ENCODE measurements at places on chromosomes 6 and 20. TPM values are rescaled to one million over a fixed set of nuclear protein-coding genes. Genes with fewer than 3 reads are reported as not detected.

DNA sequence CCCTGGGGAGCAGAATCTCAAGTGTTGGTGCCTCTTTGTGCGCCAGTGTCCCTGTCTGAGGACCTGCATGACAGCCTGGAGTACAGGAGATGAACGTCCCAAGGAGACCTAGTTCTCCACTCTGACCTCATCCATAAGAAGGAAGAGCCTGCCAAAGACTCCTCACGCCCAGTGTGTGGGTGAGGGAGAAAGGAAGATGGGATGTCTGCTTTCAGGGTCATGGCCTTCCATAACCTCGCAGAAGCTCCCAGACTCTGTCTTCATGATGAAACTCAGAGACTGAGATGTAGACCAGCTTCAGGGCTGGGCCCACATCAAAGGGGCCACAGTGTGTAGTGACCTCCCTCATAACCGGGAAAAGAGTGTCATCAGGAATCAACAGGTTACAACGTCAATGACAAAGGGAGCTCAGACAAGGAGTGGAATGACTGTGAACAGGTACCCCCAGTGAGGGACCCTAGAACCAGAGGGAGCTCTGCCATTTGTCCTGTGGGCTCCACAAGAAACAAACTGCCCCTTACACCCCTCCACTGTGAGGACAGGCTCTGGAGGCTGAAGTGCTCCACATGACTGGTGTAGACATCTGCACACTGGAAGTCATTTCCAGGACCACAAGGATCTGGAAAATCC is 8.1 kb downstream of the HLA-DQB1 start:
- DNase-seq, result no peak
- H3K4me1 ChIP-seq, result peaks cover 85% of the 10 kb centered on the region
- peaks cover 46% of the 10 kb centered on the region for H3K36me3 ChIP-seq

GRCh38 chr6:9248133-9248532 is 812.8 kb upstream of the SLC35B3 start:
- DNase-seq, result no peak
- H3K4me1 ChIP-seq, result no peaks in the 10 kb centered on the region
- H3K4me3 ChIP-seq, result no peak overlapping the region
- H3K27ac ChIP-seq, result no peak overlapping the region
- no peaks in the 10 kb centered on the region for H3K27me3 ChIP-seq
- H3K36me3 ChIP-seq, result no peaks in the 10 kb centered on the region

DNA sequence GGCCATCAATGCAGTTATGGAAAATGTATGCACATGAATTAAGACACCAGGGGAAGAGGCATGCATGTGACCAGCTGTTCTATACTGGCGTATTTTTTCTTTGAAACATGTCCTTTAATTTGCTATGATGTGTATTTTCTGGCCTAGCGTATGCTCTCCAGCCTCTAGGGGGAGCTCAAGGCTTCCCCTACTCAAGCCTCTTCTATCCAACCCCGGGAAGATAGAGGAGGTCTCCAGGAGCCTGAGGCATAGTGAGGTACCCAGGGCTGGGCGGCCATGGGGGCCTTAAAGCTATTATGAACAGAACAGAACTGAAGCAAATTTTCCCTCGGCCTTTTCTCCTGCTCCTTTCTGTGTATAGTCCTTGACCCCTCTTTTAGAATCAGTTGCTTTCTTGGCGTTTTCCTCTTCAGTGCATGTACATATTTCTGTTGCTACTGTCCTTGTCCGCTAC is 528.9 kb downstream of the MAFB start:
- no peak overlapping the region for H3K27ac ChIP-seq
- H3K36me3 ChIP-seq, result no peaks in the 10 kb centered on the region
- no peaks in the 10 kb centered on the region for H3K4me1 ChIP-seq
- H3K4me3 ChIP-seq, result no peak overlapping the region
- no peaks in the 10 kb centered on the region for H3K27me3 ChIP-seq

- H3K4me1 ChIP-seq, result no peaks in the 10 kb centered on the region
- DNase-seq, result no peak
- no peak overlapping the region for H3K27ac ChIP-seq
- no peak overlapping the region for H3K4me3 ChIP-seq
- no peaks in the 10 kb centered on the region for H3K27me3 ChIP-seq
These were observed 74.0 kb downstream of the HAO1 start for GRCh38 chr20:7866285-7866684.

DNA sequence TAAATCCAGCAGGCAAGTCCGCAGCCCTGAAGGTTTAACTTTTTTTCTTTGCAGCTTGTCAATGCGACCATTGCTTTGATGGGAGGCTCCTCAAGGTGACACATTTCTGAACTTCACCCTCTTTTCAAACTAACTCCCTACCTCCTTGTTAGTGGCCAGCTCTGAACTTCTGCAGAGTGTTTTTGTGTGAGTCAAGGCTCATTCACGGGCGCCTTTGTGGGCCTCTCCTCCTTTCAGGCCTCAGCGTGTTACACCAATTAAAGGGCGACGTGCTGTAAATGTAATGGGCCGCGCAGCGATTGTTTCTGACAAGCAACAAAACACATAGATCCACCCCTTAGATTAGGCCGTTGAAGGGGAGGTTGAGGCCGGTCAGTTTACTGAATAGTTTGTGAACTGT is 45.5 kb upstream of the NR2E1 start:
- H3K4me3 ChIP-seq, result peak overlapping the region; percentile 98
- H3K27ac ChIP-seq, result no peak overlapping the region
- H3K4me1 ChIP-seq, result peaks cover 35% of the 10 kb centered on the region
- peaks cover 4% of the 10 kb centered on the region for H3K36me3 ChIP-seq

- H3K4me1 ChIP-seq, result peaks cover 10% of the 10 kb centered on the region
- peaks cover 32% of the 10 kb centered on the region for H3K36me3 ChIP-seq
- DNase-seq, result no peak
These were observed 71.2 kb downstream of the ASXL1 start for GRCh38 chr20:32429343-32429742.

DNA sequence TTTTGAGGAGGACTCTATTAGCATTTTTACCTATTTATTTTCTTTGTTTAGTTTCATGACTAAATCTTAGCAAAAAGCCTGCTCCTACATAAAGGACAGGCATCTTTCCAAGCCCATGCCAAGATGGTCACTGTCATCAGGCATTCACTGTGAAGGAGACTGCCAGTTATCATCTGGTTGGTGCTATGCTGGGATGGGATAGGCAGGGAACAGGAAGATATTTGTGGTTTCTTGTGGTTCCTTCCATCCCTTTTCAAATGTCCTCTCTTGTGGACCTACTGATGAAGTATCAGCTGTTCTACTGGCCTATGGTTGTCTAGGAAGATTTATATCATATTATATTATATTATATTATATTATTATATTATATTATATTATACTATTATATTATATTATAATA is 107.0 kb downstream of the MCHR2 start:
- no peak for DNase-seq
- H3K4me3 ChIP-seq, result no peak overlapping the region
- H3K36me3 ChIP-seq, result no peaks in the 10 kb centered on the region
- no peak overlapping the region for H3K27ac ChIP-seq
- peaks cover 4% of the 10 kb centered on the region for H3K27me3 ChIP-seq

DNA sequence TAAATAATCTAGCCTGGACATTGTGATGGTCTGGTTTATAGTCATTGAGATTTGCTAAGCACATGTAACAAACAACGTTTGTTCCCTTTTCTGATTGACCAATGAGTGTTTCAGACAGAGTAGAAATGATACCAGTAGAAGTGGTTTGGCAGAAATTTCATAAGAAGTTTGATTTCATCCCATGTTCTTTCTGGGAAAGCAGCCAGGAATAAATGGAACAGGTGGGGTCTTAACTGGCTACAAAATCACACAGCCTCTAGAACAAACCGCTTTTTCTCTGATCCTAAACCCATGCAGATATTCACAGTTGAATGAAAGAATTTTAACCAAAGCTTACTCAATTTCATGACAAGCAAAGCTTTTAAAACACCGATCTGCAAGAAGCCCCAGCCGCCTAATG is 227.5 kb downstream of the UST start:
- peaks cover 11% of the 10 kb centered on the region for H3K36me3 ChIP-seq
- H3K27ac ChIP-seq, result no peak overlapping the region
- peaks cover 20% of the 10 kb centered on the region for H3K4me1 ChIP-seq
- no peak overlapping the region for H3K4me3 ChIP-seq
- DNase-seq, result no peak
- no peaks in the 10 kb centered on the region for H3K27me3 ChIP-seq

- peaks cover 16% of the 10 kb centered on the region for H3K27me3 ChIP-seq
- H3K4me3 ChIP-seq, result no peak overlapping the region
- DNase-seq, result no peak
- H3K4me1 ChIP-seq, result no peaks in the 10 kb centered on the region
These were observed 2.0 kb downstream of the ECT2L start for GRCh38 chr6:138797806-138798446.

DNA sequence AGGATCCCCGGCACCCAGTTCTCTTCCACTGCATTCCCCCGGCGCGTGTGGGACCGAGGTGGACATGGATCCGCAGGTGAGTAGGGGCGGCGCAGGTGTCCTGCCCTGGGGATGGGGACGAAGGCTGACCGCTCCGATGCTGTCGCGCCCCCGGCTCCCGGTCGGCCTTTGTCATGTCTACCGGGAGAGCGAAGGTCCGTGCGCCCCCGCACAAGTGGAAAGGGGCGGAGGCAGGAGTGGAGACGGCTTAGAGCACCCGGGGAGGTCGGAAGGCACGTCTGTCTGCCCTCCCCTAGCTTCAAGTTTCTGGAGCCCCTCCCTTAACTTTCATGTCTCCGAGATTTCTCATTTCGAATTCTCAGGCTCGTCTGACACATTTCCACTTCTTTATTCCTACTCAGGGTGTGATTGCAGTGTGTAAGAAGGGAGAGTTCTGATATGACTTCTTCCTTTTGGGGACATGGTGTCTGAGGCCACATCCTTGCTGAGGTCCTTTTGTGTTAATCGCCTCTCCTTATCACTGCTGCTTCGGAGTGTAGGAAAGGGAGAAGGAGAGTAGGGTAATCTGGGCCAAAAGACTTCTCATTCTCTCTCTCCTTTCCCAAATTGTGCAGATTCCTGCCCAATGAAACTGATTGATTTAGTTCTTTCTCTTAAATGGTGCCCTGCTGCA is 435 bp downstream of the KIFC1 start:
- H3K4me1 ChIP-seq, result peaks cover 22% of the 10 kb centered on the region
- no peaks in the 10 kb centered on the region for H3K36me3 ChIP-seq
- no peak for DNase-seq
- H3K4me3 ChIP-seq, result peak overlapping the region; percentile 93
- H3K27me3 ChIP-seq, result no peaks in the 10 kb centered on the region
- H3K27ac ChIP-seq, result peak overlapping the region; percentile 98

DNA sequence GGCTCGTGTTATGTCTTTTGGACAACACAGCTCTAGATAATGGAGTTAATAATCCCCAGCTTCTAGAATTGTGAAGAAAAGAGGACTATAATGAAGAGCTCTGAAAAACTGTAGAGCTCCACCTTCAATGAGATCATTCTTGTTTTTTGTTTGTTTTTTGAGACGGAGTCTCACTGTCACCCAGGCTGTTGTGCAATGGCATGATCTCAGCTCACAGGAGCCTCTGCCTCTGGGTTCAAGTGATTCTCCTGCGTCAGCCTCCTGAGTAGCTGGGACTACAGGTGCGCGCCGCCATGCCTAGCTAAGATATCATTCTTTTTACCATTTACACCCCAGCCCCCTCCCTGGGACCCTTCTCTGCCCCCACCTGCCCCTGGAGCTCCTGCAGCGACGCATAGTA is 36.6 kb downstream of the ERGIC3 start:
- H3K36me3 ChIP-seq, result peaks cover 4% of the 10 kb centered on the region
- H3K27me3 ChIP-seq, result peaks cover 9% of the 10 kb centered on the region
- H3K27ac ChIP-seq, result peak overlapping the region; percentile 77
- no peak overlapping the region for H3K4me3 ChIP-seq
- no peak for DNase-seq

GRCh38 chr6:144335311-144335861 is 50.3 kb downstream of the UTRN start:
- peak overlapping the region; percentile 97 for H3K27ac ChIP-seq
- H3K4me3 ChIP-seq, result peak overlapping the region; percentile 89
- DNase-seq, result peak; percentile 49
- peaks cover 83% of the 10 kb centered on the region for H3K4me1 ChIP-seq
- H3K27me3 ChIP-seq, result no peaks in the 10 kb centered on the region

DNA sequence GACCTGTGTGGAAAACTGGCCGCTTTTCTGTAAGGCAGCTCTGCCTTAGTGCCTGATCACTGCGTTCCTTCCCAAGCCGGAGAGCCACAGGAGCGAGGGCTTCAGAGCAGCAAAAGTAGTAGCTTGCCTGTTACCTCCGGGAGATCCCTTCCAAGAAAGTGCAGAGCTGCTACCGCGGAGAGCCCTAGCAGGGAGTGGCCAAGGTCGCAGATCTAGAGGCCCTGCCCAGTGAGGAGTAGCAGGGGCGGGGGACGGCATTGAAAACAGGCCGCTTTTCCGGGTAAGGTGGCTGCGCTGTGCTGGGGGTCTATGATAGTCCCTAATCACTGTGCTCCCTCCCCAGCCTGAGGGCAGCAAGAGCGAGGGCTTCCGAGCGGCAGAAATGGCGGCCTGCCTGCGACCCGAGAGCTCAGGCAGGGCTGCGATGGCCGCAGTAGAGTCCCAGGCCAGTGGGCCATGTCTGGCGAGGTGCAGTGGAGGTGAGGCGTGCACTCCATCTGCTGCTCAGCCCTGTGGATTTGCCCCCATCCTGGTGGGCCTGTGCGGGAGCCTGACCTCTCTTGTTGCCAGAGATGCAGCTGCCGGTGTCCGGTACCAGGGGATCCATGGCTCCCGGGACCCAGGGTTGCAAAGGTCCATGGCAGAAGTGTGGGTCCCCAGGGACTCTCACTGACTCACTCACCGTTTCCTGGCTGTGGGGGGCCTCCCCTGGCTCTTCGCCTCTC is 67.3 kb downstream of the KLHL32 start:
- no peak overlapping the region for H3K4me3 ChIP-seq
- no peaks in the 10 kb centered on the region for H3K36me3 ChIP-seq
- no peak overlapping the region for H3K27ac ChIP-seq
- no peaks in the 10 kb centered on the region for H3K27me3 ChIP-seq
- H3K4me1 ChIP-seq, result no peaks in the 10 kb centered on the region

- no peaks in the 10 kb centered on the region for H3K36me3 ChIP-seq
- no peak overlapping the region for H3K4me3 ChIP-seq
- H3K27me3 ChIP-seq, result no peaks in the 10 kb centered on the region
- H3K4me1 ChIP-seq, result no peaks in the 10 kb centered on the region
These were observed 91.1 kb upstream of the PMEPA1 start for GRCh38 chr20:57800791-57801430.

DNA sequence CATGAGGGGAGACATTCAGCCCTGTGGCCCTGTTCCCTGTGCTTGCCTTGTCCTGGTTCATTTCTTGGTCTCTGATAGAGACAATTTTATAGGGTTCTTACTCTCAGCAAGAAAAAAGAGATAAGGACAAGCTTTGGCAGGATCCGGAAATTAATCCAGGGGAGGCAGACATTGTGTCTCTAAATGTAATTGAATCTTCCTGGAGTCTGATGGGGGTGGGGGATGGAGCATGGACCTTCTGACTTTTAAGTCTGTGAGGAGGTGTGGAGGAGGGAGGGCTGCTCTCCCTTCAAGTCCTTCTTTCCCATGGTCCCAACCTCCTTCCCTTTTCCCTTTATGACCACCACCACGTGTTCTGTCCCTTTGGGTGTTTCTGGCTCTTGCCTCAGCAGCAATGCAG is 512.7 kb downstream of the DHX35 start:
- DNase-seq, result no peak
- no peak overlapping the region for H3K4me3 ChIP-seq
- no peaks in the 10 kb centered on the region for H3K36me3 ChIP-seq
- H3K27me3 ChIP-seq, result peaks cover 11% of the 10 kb centered on the region

Gene UTRN
- 160 TPM for polyA plus RNA-seq

Gene SMLR1
- not detected for polyA plus RNA-seq

Gene TULP1
- not detected for polyA plus RNA-seq

Gene CD83
- polyA plus RNA-seq, result 57.0 TPM

Gene MYH7B
- polyA plus RNA-seq, result 0.84 TPM

Gene LPIN3
- polyA plus RNA-seq, result not detected

Gene HRH3
- not detected for polyA plus RNA-seq

Gene TDRD6
- polyA plus RNA-seq, result not detected

Gene MYL9
- 2.5 TPM for polyA plus RNA-seq

Data from naive B cell (primary cell).